ENCODE measurements at places on chromosomes 12 and 14.

- no peak for DNase-seq
Observed at GRCh38 chr14:21026988-21027315, 2.1 kb upstream of the NDRG2 start.

GRCh38 chr14:100425429-100425827, 102.3 kb downstream of the SLC25A47 start:
- no peak for DNase-seq

GRCh38 chr12:114984634-114985061, 300.7 kb upstream of the TBX3 start:
- no peak for DNase-seq

GRCh38 chr14:44639781-44640385, 132.8 kb upstream of the FSCB start:
- DNase-seq: no peak

GRCh38 chr14:57998766-57999165, 132.9 kb upstream of the SLC35F4 start:
- DNase-seq: no peak

GRCh38 chr12:62684570-62685295, 218.1 kb downstream of the MON2 start:
- no peak for DNase-seq

DNA sequence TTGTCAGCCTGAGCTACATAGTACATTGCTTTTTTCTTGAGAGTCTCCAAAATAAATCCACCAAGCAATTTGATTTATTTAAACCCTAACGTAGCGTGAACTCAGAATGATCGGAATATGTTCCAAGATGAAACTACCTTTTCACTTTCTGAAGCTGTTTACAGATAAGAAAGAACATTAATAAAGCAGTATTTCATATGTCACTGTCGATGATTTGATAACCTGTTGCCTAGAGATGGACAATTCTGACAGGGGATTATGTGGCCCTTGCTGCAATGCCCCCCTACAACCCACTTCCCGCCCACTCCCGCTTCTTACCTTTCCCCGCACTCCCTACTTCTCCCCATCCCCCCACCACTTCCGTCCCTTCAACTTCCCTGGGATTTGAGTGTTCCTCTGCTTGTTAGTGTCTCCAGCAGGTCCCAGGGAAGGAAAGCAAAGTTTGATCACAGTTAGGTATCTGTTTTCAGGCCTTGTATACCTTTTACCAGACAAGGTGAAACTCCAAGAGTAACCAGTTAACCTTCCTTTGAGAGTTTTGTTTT, 229.2 kb upstream of the HMGA2 start:
- no peak for DNase-seq

- no peak for DNase-seq
Observed at GRCh38 chr12:52207895-52208294, 16.1 kb upstream of the KRT80 start.

- DNase-seq: no peak
Observed at GRCh38 chr14:24941719-24942118, 108.2 kb downstream of the STXBP6 start.

DNA sequence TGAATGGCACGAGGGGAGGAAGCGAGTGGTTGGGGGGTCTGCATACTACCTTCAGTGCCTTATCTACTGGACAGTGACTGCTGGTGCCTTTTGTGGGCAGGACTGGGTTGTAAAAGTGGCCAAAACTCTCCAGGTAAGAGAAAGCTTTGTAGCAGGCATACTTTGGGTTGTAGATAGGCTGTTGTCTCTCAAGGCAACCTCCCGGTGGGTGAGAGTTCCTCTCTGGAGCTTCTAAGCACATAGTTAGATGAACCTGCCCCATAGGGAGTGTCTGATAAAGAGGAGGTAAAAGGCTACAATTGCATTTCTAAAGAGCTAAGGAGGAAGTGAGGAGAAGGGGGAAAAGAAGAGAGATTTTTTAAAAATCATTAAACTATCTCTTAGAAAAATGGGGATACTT, 4.2 kb upstream of the DAD1 start:
- no peak for DNase-seq

- DNase-seq: no peak
Observed at GRCh38 chr12:12372946-12373722, 16.3 kb downstream of the BORCS5 start.

DNA sequence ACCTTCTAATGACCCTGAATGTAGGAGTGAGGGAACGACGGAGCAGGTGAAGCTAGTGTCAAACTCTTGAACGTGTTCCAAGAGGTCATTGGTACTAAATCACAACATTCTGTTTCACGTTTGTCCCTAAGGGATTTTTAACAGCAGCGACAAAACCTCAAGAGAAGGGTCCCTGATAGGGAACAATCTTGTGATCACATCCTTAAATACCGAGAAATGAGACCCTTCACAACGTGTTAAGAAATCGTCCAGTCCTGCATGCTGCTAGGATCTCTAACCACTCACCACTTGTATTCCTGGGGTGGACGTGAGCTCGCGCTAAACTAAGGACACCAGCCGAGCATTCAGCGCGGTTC, 134.1 kb upstream of the KRAS start:
- no peak for DNase-seq

GRCh38 chr12:75481013-75481705, 604 bp downstream of the GLIPR1 start:
- no peak for DNase-seq

DNA sequence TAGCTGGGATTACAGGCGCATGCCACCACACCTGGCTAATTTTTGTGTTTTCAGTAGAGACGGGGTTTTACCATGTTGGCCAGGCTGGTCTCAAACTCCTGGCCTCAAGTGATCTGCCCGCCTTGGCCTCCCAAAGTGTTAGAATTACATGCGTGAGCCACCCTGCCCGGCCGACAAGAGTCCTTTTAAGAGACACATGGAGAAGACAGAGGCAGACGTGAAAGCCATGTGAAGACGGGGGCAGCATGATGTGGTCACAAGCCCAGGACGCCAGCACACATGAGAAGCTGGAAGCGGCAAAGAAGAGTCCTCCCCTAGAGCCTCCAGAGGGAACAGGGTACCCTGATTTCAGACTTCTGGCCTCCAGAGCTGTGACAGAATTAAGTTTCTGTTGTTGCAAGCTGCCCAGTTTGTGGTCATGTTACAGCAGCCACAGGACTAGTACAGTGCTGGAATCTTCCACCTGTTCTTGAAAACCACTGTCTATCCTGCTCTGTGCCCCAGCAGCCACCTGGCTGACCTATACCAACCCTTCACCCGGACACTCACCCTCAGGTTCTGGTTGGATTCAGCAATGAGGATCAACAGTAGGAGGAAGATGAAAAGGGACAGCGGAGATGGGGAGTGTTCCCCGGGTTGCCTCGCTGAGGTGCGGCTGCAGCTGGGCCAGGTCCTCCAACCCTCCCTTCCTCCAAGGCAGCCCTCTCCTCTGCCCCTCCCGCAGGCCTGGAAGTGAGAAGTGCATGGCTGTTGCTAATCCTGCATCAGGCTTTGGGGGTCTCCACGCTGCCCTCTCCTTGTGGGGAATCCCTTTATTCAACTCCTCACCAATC, 16.9 kb downstream of the VPS37B start:
- DNase-seq: no peak

- DNase-seq: no peak
Observed at GRCh38 chr14:24372701-24373416, 4.9 kb downstream of the NFATC4 start.

DNA sequence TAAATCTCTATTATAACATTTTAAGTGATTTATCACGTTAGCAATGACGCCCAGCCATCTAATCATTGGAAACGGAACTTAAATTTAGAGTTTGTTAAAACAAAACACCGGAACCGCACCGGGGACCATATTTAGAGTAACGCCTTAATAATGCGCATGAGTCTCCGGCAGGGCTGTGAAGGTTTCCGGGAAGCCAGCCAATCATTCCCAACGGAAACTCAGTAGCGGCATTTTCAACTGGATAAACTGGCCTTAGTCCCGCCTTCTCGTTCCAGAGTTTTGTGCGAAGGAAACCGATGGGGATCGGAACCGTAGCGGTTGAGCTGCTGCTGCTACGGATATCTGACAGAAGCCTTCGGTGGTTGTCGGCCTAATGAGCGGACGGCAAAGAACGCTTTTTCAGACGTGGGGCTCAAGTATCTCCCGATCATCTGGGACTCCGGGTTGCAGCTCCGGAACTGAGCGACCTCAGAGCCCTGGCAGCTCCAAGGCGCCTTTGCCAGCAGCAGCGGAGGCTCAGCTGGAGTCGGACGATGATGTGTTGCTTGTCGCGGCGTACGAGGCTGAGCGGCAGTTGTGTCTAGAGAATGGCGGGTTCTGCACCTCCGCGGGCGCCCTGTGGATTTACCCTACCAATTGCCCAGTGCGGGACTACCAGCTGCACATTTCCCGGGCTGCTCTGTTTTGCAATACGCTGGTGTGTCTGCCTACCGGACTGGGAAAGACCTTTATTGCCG, at the start of gene FANCM:
TSS of gene FANCM (plus strand) at position 272 of the 737 bp plus-strand sequence. CDS start at position 374, 102 bp downstream.
- DNase-seq: peak; percentile 97

- DNase-seq: no peak
Observed at GRCh38 chr14:24804552-24805212, 170.7 kb upstream of the GZMB start.

DNA sequence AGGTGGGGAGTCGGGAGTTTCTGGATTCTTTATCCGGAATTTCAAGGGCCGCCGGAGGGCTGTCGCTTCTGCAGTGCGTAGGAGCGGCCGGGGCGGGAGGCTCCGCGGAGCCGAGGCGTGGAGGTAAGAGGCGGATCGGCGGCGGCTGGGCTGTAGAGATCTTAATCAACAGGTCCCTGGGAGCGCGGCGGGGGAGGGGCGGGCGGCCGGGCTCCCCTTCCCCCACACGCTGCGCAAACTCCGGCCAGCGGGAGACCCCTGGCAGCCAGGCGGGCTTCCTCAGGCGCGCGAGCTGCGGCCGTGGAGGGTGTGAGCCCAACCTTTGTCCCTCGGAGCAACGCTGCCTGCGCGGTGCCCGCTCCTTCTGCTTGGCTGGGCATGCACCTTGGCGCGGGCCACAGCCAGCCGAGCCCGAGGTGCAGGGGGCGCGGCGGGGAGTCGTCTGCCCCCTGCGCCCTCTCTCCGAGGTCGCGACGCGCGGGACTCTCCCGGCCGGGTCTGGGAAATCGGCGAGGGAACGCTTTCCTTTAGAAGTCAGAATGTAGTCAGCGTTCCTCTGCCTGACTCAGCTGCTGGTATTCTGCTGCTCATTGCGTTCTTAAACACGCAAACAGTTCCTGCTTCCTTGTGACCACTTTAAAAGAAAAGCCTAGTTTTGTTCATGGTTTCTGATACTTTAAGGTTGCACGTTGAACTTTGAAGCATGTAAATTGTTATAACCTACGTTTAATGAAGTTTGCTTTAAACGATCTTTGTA, at the start of gene PALS1:
TSS of gene PALS1 (plus strand) at position 25 of the 757 bp plus-strand sequence. CDS start 37,736 bp downstream, outside the sequence.
- DNase-seq: peak; percentile 62

- no peak for DNase-seq
Observed at GRCh38 chr14:55681096-55681495, 101.1 kb downstream of the KTN1 start.

DNA sequence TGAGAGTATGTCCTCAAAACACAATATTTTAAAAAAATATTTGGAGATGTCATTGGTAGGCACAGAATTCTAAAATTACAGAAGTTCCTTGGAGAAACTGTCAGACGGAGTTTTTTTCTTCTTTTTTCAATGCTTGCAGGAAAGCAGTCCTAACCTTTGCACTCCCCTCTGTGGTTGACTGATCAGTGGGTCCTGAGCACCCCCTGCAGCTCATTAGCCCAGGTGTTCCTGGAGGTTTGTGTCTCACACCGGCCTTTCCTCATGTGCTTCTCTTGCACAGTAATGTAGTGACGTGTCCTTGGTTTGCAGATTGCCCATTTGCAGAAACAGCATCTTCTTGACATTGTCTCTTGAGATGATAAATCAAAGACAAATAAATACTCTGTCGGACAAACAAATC, 513.0 kb downstream of the TMEM121 start:
- DNase-seq: peak; percentile 0

DNA sequence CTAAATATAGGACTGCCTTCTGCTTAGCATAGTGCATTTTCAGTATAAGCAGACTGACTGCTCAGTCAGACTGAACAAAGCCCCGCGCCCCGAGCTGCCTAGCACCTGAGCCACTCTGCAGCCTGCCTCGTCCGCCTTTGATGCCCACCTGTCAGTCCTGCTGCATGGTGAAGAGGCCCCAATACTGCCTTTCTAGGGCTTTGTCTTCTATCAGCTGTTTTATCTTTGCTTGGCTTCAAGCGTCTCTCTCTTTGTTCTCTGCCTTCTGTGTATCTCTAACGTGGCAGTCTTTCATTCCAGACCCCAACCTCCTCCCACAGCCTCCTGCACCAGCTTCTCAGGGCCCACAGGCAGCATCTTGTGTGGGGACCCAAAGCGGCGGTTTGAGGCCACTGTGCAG, 1001.0 kb downstream of the VRK1 start:
- DNase-seq: no peak

DNA sequence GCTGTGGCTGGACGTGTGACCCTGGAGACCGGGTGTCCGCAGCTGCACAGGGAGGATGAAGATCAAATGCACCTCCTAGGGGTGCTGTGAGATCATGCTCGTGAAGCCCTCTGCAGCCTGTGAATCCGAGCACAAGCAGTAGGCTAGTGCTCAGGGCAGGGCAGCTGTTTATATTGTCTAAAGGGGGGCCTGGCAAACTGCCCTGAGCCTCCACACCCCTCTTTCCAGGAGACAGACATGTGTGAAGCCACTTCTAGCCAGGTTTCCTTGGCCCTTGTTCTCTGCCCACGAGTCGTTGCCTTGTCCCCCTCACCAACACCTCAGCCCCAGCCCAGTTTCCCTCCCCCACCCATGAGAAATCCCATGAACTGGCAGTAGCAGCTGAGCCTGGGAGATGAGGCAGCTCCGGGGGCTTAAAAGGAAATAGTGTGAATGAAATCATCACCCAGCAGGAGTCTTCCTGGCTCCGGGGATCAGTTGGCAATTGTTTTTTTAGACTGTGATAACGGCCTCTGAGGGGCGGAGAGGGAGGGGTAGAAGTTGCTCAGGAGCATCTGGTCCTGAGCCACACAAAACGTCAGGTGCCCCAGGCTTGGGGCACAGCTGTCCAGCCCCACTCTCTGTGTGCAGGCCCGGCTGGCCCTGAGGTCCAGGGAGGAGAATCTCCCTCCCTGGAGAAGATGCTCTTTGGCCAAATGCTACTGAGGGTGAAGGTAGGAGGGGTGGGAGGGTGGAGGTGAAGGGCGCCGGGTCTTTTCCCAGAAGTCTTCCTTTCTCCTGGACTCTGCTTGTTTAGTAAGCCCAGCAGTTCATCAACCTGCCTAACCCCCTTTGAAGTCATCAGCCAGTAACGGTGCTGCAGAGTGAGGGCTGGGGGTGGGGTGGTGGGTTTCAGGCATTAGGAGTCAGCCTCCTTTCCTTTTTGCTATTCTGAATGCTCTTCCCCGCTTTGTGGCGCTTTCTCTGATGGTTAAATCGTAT, 4.0 kb downstream of the FGF6 start:
- no peak for DNase-seq

GRCh38 chr12:53298164-53298563, 1.3 kb upstream of the MYG1 start:
- no peak for DNase-seq

GRCh38 chr12:113325916-113326315, 9.0 kb downstream of the SLC8B1 start:
- DNase-seq: no peak

Data from kidney glomerular epithelial cell (primary cell).